Nucleus accumbens (tissue), 56 donors: ENCODE measurements at places on chromosomes 11 and 22.

DNA sequence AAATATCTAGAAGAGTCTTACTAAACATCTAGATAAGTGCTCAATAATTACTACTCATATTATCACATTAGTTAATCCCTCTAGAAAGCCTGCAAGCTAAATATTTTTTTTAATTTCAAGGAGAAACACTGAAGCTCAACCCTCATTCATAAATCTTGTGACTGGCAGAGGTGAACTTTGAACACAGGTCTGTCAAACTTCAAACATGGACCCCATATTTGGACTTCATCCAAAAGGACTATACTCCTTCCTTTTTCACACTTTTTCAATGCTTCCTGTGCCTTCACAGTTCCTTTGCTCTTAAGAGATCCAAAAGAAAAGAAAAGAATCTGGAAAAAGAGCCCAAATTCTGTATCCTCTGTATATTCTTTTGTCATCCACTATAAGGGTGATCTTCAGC, 28.3 kb upstream of the OR9G4 start:
- no peak for DNase-seq

GRCh38 chr11:1336836-1337646, 27.6 kb upstream of the TOLLIP start:
- no peak for DNase-seq

GRCh38 chr11:2156416-2157182, 4.4 kb downstream of the INS start:
- DNase-seq = peak; percentile 19

GRCh38 chr11:102966011-102966410, 10.5 kb upstream of the MMP13 start:
- DNase-seq = no peak

DNA sequence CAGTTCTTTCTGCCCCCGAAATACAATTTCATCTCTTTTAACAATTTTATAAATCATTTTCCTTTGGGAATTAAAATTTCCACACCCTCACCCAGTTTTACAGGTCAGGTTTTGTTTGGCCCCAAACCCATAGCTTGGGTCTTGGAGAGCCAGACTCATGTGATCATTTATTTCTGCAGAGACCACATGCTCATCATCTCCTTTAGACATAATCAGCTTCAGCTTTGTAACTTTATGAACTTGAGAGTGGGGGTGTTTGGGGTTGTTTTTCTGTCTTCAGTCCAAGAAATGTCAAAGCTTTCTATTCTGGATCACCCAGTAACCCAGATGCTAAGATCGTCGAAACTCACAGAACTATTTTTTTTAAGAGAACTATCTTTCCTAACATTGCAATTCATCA, 70.9 kb downstream of the DBX1 start:
- DNase-seq = no peak
